ENCODE measurements at places on chromosomes 2 and 18.

DNA sequence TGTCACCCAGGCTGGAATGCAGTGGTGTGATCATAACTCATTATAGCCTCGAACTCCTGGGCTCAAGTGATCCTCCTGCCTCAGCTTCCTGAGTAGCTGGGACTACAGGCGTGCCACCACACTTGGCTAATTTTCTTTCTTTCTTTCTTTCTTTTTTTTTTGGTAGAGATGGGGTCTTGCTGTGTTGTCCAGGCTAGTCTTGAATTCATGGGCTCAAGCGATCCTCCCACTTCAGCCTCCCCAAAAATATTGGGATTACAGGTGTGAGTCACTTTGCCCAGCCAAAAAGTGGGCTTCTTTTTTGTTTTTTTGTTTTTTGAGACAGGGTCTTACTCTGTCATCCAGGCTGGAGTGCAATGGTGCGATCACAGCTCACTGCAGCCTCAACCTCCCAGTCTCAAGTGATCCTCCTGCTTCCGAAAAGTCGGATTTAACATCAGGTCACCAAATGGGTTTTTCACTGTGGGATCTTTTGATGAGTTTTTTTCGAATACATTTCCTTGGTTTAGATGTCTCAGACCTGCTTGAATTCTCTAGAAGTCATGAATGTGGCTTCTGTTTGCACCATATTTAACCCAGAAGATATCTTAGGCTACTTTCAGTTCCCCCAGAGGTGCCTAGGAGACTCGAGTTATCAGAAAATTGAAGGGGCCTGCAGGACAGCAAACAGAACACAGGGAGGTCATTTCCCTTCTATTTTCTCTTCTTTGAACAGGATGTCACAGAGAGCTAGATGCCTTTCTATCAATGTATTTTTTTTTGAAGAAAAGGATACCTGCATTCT is 8.9 kb downstream of the RAB31 start:
- peaks cover 2% of the 10 kb centered on the region for H3K36me3 ChIP-seq
- no peaks in the 10 kb centered on the region for H3K4me1 ChIP-seq
- H3K4me3 ChIP-seq, result no peak overlapping the region
- no peak for DNase-seq

GRCh38 chr2:146246736-146247523 is 1597.9 kb upstream of the ACVR2A start:
- H3K27ac ChIP-seq, result no peak overlapping the region
- no peak for DNase-seq
- no peak overlapping the region for H3K4me3 ChIP-seq

DNA sequence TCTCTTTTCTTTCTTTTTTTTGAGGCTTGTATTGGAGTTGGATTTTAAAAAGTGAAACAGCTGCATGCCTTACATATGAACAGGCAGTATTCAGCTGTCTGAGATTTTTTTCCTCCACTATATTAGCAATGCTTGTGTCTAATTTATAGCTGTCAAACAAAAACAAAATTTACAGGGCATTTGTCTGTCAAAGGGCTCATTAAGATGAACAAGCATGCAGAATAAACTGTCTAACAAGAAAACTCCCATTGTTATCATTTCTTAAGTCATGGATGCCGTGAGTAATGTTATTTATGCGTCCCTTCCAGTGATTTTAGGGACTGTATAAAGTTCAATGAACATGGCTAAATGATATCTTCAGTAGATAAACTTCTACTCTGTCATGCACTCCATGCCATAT is 674.7 kb downstream of the PLCL1 start:
- no peak overlapping the region for H3K27ac ChIP-seq
- H3K4me3 ChIP-seq, result no peak overlapping the region
- H3K4me1 ChIP-seq, result no peaks in the 10 kb centered on the region
- DNase-seq, result no peak

DNA sequence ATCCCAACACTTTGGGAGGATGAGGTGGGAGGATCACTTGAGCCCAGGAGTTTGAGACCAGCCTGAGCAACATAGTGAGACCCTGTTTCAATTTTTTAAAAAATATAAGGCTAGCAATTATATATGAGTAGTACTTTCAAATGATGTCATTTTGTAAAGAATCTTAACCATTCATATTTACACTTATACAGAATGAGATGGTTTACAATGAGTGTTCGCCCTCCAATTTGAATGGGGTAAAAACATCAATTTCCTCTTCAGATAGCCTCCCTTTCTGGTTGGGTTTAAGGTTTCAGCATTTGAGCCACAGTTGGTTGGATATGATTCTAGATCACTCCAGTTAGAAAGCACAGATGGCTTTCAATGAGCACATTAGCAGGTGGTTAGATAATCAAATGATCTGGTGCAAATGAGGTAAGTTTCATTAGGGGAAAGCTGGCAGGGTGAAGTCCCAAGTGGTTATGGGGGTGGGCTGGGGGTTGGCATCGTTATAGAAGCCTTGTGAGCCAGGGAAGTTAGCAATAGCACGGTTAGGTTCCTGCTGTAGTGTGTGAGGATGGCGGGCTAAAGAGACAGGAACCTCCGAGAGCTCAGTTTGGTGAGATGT is 63.9 kb downstream of the TRPM8 start:
- DNase-seq, result no peak
- H3K4me3 ChIP-seq, result no peak overlapping the region
- no peaks in the 10 kb centered on the region for H3K36me3 ChIP-seq
- H3K27me3 ChIP-seq, result no peaks in the 10 kb centered on the region
- peaks cover 59% of the 10 kb centered on the region for H3K4me1 ChIP-seq

DNA sequence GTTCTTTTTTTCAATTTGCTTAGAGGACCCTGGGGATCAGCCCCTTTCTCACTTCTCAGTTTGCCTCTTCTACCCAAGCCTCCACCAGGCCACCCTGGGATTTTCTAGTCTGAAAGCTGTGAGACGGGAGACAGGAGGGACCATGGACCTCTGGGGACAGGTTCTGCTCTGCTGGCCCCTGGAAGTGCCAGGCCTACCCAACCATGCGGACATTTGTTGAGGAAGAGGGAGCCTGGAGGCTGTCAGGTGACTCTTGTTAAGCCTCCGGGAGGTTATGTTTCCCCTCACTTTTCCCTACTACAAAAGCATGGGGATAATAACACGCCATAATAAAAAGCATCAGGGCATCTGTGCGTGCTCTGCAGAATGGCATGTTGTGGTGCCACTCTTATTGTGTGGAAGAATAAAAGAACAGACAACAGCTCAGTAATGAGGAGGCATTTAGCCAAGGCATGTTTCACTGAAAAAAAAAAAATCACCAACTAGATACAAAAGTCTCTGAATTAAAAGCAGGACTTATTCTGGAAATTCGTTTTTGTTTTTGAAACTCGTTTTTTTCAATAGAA is 48.3 kb upstream of the PLA2R1 start:
- H3K27me3 ChIP-seq, result peaks cover 62% of the 10 kb centered on the region
- H3K4me3 ChIP-seq, result no peak overlapping the region
- no peak overlapping the region for H3K27ac ChIP-seq
- DNase-seq, result no peak
- no peaks in the 10 kb centered on the region for H3K4me1 ChIP-seq

DNA sequence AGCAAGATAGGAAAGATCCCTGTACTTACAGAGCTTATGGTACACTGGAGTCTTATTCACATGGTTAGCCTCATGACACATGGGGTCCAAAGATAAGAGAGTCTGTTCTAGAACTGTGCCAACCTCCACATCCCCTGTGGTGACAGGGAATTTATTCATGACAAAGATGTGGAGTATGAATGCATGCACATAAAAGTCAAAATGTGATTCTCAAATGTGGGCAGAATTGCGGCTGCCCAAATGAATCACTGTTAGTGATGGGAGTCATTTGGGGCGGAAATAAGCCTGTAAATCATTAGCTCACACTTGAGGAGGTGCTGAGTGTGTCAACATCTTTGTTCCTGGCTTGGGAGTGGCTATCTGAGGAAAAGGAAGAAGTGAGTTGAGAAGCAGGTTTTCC is 560.6 kb downstream of the SLC4A3 start:
- H3K4me1 ChIP-seq, result no peaks in the 10 kb centered on the region
- no peak overlapping the region for H3K27ac ChIP-seq
- peaks cover 2% of the 10 kb centered on the region for H3K36me3 ChIP-seq
- no peak overlapping the region for H3K4me3 ChIP-seq
- DNase-seq, result no peak

DNA sequence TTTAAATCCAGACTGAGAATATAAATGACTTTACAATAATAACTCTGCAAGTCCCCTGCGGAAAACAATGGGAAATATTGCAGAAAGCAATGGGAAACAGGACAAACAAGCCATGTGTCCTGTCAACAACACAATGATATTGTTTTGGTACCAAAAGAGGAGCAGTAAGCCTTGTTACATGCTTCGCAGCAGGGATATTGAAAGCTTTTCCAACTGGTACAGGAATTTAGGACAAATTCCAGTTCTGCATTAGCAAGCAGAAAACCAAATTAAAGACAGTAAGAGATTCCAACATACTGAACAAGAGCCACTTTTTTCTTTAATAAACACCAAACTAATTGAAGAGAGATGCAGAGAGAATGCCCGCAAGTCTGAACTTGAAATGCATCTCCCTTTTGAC is 30.0 kb downstream of the FRZB start:
- no peak overlapping the region for H3K27ac ChIP-seq
- H3K4me1 ChIP-seq, result no peaks in the 10 kb centered on the region
- H3K27me3 ChIP-seq, result peaks cover 71% of the 10 kb centered on the region
- no peak overlapping the region for H3K4me3 ChIP-seq
- no peak for DNase-seq
- no peaks in the 10 kb centered on the region for H3K36me3 ChIP-seq

DNA sequence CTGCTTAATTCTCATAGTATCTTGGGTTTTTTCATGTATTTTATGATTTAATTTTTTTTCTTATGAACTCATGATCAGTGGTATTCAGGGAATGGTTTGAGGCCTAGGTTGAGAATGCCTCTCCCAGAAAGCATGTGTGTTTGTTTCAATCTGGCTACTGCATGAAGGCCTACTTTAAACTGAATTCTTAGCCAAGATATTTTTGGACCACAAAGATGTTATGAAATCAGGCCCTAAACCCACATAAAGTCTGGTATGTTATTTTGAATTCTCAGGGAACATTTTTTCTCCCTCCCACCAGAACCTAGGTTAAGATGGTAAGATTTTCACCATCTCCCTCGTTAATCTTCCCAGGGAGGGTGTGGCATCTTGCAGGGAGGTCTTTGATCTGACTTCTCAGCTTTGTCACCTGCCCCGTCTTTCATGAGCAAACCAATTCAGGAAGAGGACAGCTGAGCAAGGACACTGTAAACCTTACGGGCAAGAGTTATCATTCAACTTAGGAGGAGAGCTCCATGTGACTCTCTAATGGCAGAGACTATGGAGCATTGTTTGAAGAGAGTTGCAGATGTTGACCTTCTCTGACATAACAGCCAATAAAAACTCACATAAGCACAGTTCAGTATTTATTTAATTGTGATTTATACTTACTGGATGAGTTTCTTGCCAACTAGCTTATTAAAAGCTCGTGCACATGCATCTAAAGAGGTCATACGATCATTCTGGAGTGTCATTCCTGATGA is 21.3 kb upstream of the ACKR3 start:
- DNase-seq, result no peak
- H3K27ac ChIP-seq, result peak overlapping the region; percentile 97
- peak overlapping the region; percentile 61 for H3K4me3 ChIP-seq
- H3K27me3 ChIP-seq, result no peaks in the 10 kb centered on the region
- H3K36me3 ChIP-seq, result peaks cover 1% of the 10 kb centered on the region
- H3K4me1 ChIP-seq, result peaks cover 93% of the 10 kb centered on the region

DNA sequence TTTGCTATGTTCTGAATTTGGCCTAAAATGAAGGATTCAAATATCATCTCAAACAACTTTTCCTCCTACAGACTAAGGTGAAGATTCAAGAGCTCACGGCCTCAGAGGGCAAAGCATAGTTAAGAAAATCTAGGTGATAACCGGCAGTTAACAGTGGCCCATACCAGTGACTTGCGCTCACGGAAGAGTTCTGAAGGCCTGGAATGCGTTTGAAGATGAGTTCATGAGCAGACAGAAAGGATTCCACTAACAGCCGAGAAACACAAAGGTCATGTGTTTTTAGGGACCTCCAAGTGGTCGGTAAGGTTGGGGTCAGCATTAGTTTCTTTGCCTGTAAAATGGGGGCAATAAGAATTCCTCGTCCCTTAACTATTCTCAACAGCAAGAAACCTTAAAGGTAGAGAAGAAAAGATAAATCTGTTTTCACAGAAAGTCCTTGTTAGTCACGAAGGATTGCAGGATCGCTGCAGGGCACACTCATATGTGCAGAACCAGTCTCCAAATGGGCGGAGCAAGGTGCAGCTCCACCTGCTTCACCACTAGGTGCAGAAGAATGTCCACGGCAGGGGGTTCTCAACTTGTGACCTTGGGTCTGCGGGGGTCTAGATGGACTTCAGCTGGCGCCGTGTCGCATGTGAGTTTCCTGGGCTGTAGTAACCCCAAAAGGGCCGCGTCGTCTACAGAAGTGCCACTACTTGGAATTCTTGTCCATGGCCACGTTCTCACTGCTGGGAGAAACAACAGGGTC is 708 bp upstream of the RPIA start:
- peak overlapping the region; percentile 91 for H3K27ac ChIP-seq
- H3K27me3 ChIP-seq, result no peaks in the 10 kb centered on the region
- H3K4me1 ChIP-seq, result peaks cover 51% of the 10 kb centered on the region
- DNase-seq, result no peak
- H3K4me3 ChIP-seq, result peak overlapping the region; percentile 90
- H3K36me3 ChIP-seq, result peaks cover 12% of the 10 kb centered on the region

DNA sequence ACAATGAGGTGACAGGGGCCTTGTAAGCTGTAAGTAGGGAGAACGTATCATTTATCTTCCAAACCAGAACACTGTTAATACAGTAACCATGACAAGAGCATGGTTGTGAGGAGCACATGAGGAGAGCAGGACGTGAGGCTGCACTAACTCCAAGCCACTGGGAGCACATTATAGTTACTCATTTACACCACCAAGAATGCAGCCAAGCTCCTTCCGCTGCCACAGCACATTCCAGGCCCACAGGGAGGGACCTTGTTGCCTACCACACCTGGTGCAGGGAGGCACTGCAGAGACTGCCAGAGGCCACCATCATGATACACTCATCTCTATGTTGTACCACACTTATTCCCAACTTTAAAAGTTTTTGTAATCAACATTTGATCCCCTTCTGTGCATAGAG is 13.5 kb upstream of the SFXN5 start:
- no peaks in the 10 kb centered on the region for H3K36me3 ChIP-seq
- H3K27ac ChIP-seq, result no peak overlapping the region
- no peak overlapping the region for H3K4me3 ChIP-seq
- H3K4me1 ChIP-seq, result peaks cover 8% of the 10 kb centered on the region
- no peaks in the 10 kb centered on the region for H3K27me3 ChIP-seq
